Fibroblast of skin of right quadriceps (primary cell): ENCODE measurements at places on chromosomes 5 and 9.

- DNase-seq, result no peak
Observed at GRCh38 chr5:14211818-14212803, 69.0 kb downstream of the TRIO start.

DNA sequence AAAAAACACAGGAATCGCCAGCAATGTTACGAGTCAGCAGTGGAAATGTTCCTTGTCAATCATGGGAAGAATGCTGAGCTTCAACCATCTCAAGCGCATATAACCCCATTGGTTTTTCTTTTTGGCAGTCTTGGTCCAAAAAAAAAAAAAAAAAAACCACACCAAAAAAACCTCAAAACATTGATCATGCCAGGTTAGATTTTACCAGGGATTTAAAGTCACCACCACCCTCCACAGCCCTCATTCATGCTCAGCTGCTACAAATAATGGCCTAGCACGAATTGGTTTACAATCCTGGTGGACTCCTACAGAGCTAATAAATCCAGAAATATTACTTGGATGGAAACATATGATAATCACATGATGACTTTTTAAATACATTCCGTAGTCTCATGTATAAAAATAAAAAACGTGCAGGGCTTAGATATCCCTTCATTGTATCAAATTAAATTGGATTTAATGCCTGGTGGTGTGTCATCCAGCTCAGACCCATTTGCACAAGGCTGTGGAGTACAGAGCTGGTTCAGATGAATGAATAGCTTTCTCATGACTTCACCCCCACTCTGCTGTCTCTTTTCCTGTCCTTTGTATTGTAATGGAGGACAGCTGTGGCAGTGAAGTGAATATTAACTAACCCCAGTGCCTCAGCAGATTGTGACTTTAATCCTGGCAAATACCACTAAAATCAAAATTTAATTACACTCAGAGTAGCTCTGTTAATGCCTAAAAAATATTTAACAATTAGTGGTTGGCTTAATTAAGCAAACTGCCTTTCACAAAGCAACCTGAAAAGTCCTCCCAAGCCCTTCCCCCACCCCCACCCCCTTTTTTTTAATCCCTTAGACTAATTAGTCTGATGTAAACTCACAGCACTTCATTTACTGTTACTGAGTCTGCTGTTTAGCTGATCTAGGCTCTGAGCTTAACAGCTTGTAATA lies 626.5 kb upstream of the ZNF608 start:
- peak; percentile 84 for DNase-seq

DNA sequence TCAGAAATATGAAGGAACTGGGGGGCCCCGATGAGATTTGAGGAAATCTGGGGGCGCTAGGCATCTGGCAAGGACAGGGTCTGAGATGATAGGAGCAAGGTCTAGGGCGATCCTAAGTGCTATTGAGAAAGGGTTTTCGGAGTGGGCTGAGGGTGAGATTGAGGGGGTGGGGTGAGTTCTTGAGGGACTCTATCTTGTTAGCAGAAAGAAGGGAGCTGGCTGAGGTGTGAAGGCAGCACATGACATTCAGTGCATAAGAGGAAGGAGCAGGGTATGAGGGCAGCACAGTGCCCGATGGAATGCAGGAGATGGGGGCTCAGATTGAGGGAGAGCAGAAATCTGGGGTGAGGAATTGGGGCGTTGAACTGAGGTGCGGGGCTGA lies 640 bp downstream of the TRIM32 start:
- peak; percentile 11 for DNase-seq

GRCh38 chr9:92749934-92750315 lies 14.7 kb downstream of the BICD2 start:
- DNase-seq, result no peak

DNA sequence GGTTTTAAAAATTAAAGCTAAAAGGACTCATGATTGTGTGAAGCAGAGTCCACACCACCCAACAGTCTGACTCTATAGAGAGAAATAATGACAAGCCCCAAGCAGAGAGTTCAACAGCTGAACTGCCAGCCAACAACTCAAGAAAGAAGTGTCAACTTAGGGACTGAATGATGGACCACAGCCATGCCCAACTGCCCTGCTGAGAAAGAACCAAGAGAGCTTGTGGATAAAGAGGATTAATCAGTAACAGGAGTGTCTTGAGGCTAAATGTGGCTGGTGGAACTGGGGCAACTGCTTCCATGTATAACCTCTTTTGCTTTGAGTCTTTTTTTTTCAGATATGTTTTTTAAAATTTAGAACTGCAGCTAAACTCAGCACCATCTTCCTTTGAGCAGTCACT lies 109.3 kb downstream of the HSD17B3 start:
- DNase-seq, result no peak

DNA sequence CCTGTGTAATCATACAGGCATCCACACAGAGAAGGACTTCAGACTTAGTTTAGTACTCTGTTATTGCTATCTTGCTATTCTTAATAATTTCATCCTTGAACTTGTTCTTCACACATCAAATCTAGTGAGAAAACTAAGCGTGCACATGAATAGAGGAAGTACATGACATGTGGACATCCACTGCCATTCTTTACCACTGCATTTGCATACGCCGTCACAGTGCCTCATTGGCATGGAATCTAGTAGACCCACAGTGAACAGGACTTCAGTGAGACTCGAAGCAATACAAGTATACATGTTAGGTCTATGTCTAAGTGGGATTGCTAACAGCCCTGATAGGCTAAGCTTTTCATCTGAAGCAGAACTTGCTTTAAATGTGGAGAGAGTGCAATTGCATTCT lies 592.1 kb downstream of the TLE4 start:
- no peak for DNase-seq

DNA sequence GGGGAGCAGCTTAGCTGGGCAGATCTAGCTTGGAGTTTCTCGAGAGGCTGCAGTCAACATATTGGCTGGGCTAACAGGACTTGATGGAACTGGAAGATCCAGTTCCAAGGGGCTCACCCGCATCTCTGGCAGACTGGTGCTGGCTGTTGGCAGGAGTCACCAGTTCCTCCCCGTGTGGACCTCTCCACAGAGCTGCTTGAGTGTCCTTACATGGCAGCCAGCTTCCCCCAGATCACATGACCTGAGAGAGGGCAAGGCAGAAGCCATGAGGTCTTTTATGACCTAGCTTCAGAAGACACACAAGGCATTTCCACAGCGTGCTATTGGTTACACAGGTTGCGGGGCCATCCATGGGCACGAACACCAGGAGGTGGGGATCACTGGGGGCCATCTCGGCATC lies 26.4 kb upstream of the RXRA start:
- DNase-seq, result no peak

DNA sequence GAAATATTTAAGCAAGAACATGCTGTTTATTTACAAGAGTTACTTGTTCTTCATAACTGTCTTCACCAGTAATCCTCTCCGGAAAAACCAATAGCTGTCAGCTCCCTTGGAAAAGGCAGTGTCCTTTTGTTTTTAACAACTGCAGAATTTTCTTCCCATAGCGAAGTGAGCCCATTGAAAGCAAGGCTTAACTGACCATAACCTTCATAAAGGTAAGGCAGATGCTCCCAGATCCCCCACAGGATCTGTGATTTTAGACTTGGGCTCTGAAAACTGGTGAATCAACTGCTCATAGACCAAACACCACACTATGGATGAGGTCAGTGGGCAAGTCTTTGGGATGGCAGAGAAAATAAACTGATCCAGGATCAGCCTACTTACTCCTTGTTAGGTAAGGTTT lies 155.0 kb downstream of the GLIS3 start:
- DNase-seq, result no peak

DNA sequence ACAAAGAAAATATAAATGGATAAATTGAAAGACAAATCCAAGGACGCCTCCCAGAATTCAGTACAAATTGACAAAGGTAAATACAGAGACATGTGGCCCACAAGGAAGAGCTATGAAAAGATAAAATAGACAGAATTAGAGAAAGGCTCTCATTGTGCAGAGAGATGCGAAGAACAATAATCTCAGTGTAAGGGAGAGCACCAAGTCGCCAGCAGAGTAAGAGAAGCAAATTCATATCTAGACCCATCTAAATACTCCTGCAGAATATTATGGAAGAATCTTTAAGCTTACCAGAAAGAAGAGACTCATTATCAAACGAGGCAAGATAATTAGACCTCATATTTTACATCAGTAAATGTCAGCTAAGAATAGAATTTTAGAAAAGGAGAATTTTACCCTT lies 101.7 kb upstream of the ITGA1 start:
- DNase-seq, result no peak

DNA sequence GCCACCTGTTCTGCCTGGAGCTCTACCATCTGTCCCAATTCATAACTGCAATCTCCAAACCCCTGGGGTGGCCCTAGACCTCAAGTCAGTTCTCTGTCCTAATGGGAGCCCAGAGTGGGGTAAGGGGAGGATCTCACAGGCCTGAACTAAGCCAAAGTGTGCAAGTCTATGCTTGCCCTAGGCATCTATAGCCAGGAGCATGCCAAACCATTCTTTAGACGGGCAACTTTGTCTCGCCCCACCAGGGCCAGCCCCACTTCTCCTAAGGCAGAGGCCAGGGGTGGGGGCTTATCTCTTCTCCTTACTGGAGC lies 3.3 kb downstream of the ACSL6 start:
- no peak for DNase-seq

GRCh38 chr9:18544456-18544855 lies 70.5 kb downstream of the ADAMTSL1 start:
- no peak for DNase-seq

- DNase-seq, result peak; percentile 26
Observed at GRCh38 chr5:98909363-98909762, 19.4 kb downstream of the CHD1 start.

DNA sequence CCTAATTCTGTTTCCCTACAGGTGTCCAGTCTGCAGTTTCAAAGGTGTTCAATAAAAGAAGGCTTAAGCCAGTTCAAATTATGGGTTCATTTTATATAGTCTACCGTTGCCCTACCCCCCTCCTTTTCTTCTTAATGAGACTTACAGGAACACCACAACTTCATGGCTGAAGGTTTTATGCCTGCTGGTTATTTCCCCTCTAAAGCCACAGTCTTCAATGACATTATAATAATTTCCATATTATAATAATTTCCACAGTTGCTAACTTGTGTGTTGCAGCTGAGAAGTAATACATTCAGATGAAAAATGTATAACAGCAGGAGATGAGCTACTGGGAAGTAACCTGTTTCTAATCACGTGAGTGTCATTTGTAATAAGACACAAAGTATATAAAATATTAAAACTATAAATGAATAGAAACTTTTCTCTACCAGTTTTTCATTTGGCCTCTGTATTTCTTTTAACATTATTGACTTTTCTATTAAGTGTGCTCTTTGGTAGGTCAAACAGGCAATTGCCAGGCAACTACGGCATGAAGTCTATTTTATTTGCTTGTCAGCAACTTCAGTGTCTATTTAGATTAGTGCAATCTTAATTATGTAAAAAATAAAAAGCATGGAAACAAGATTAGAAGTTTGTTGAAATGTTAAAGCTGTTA lies 120.5 kb upstream of the HMHB1 start:
- no peak for DNase-seq

- peak; percentile 58 for DNase-seq
Observed at GRCh38 chr5:130066644-130067043, 162.4 kb downstream of the CHSY3 start.

- DNase-seq, result no peak
Observed at GRCh38 chr9:136303825-136304416, at the start of gene CCDC187. TSS of gene CCDC187 (minus strand) at chr9:136304094. CDS start at chr9:136303830, 264 bp downstream.

- no peak for DNase-seq
Observed at GRCh38 chr9:29773676-29774075, 2200.4 kb upstream of the C9orf72 start.

- peak; percentile 29 for DNase-seq
Observed at GRCh38 chr5:14415024-14415697, 166.4 kb upstream of the OTULINL start.

DNA sequence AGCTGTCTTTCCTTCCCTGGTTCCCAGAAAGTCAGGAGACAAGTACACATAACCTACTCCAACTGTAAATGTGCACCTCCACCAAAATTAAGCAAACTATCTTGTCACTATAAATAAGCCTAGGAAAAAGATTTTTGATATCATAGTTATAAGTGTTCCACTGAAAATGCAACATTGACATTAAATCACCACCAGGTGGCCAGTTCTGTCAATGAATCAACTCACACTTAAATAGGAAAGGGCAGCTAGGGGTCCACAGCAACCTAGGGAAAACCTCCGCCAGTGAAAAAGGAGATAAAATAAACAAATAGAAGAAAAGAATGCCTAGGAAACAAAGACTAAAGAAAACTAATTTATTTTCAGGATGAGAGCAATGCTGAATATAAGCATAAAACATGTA lies 243.0 kb upstream of the PTPRD start:
- peak; percentile 1 for DNase-seq

GRCh38 chr5:122656160-122656559 lies 118.7 kb upstream of the SNX2 start:
- DNase-seq, result peak; percentile 53

GRCh38 chr9:105678781-105679180 lies 15.6 kb upstream of the TMEM38B start:
- DNase-seq, result no peak

- no peak for DNase-seq
Observed at GRCh38 chr5:119808024-119808423, 178.7 kb downstream of the FAM170A start.

- peak; percentile 18 for DNase-seq
Observed at GRCh38 chr9:136488247-136489214, 5.7 kb upstream of the SEC16A start.

- peak; percentile 58 for DNase-seq
Observed at GRCh38 chr9:16074963-16075362, 522.1 kb downstream of the CCDC171 start.

- peak; percentile 97 for DNase-seq
Observed at GRCh38 chr5:98454904-98455303, 318.6 kb upstream of the RGMB start.

- DNase-seq, result peak; percentile 0
Observed at GRCh38 chr9:28779243-28779642, 1206.0 kb upstream of the C9orf72 start.

GRCh38 chr9:108567571-108567970 lies 288.2 kb downstream of the ACTL7B start:
- DNase-seq, result no peak

DNA sequence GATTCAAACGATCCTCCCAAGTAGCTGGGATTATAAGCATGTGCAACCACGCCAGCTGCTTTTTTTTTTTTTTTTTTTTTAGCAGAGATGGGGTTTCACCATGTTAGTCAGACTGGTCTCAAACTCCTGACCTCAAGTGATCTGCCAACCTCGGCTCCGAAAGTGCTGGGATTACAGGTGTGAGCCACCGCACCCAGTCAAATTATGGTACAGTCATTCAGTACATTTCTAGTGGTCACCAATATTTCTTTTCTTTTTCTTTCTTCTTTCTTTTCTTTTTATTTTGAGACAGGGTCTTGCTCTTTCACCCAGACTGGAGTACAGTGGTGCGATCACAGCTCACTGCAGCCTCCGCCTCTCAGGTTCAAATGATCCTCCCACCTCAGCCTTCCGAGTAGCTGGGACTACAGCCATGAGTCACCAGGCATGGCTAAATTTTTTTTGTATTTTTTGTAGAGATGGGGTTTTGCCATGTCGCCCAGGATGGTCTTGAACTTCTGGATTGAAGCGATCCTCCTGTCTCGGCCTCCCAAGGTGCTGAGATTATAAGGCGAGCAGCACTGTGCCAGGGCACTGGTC lies 25.4 kb upstream of the DCP2 start:
- no peak for DNase-seq

GRCh38 chr5:59126708-59127573 lies 544.1 kb downstream of the RAB3C start:
- peak; percentile 78 for DNase-seq

GRCh38 chr9:69873401-69873950 lies 52.9 kb downstream of the CFAP95 start:
- no peak for DNase-seq
